Daoy (cell line): ENCODE measurements at places on chromosomes 2 and 18. TPM values are rescaled to one million over a fixed set of nuclear protein-coding genes. Genes with fewer than 3 reads are reported as not detected.

The CIB4 gene
- not detected in 2 replicates for total RNA-seq

The LYG2 gene
- total RNA-seq = not detected in 2 replicates

The CCDC178 gene
- not detected in 2 replicates for total RNA-seq

The DPP10 gene
- not detected in 2 replicates for total RNA-seq

The GALNT14 gene
- total RNA-seq = 22.3 and 32.3 TPM in 2 replicates

The RMDN2 gene
- 7.4 and 11.4 TPM in 2 replicates for total RNA-seq

The CYP27C1 gene
- 0.34 and 0.83 TPM in 2 replicates for total RNA-seq

The CPO gene
- total RNA-seq = not detected in 2 replicates

The AFF3 gene
- 5.7 and 8.9 TPM in 2 replicates for total RNA-seq

The IL36G gene
- 0.80 TPM in 1 of 2 replicates, not detected in the other for total RNA-seq

The PLEKHH2 gene
- 0.51 and 1.2 TPM in 2 replicates for total RNA-seq

The PCARE gene
- not detected in 2 replicates for total RNA-seq

The CFAP65 gene
- 0.11 TPM in 1 of 2 replicates, not detected in the other for total RNA-seq

The ZFAND2B gene
- total RNA-seq = 31.2 and 32.3 TPM in 2 replicates

The CYP27A1 gene
- total RNA-seq = 0.77 and 0.80 TPM in 2 replicates

The HOXD12 gene
- total RNA-seq = 0.46 TPM in 1 of 2 replicates, not detected in the other

The GKN1 gene
- not detected in 2 replicates for total RNA-seq

The DSC3 gene
- total RNA-seq = not detected in 2 replicates

The NCKAP5 gene
- total RNA-seq = 8.4 and 8.8 TPM in 2 replicates

The RDH14 gene
- 28.9 and 38.0 TPM in 2 replicates for total RNA-seq

The TMEM247 gene
- not detected in 2 replicates for total RNA-seq

The CD207 gene
- not detected in 2 replicates for total RNA-seq

The MAL gene
- 0.29 and 5.7 TPM in 2 replicates for total RNA-seq

The STK11IP gene
- total RNA-seq = 14.0 and 16.9 TPM in 2 replicates

The SCYGR6 gene
- total RNA-seq = not detected in 2 replicates

The RASGRP3 gene
- 3.2 and 6.7 TPM in 2 replicates for total RNA-seq

The FBXO15 gene
- 0.63 and 0.91 TPM in 2 replicates for total RNA-seq

The TOGARAM2 gene
- total RNA-seq = 0.29 TPM in 1 of 2 replicates, not detected in the other

The NT5DC4 gene
- total RNA-seq = not detected in 2 replicates

The TBC1D8 gene
- 4.4 and 5.1 TPM in 2 replicates for total RNA-seq

The NTSR2 gene
- not detected in 2 replicates for total RNA-seq

The ALMS1 gene
- total RNA-seq = 37.4 and 79.2 TPM in 2 replicates

The LAMA3 gene
- 1.4 and 5.9 TPM in 2 replicates for total RNA-seq

The CDH19 gene
- not detected in 2 replicates for total RNA-seq

The SIGLEC15 gene
- total RNA-seq = 12.1 and 17.9 TPM in 2 replicates

The DNAJC5G gene
- total RNA-seq = not detected in 2 replicates

The ANKRD62 gene
- not detected in 2 replicates for total RNA-seq

The SLC9A2 gene
- total RNA-seq = 0.92 and 1.5 TPM in 2 replicates

The CBLN2 gene
- total RNA-seq = 0.29 TPM in 1 of 2 replicates, not detected in the other

The SERPINB11 gene
- total RNA-seq = not detected in 2 replicates

The DYSF gene
- 0.23 and 5.9 TPM in 2 replicates for total RNA-seq

The GPR75 gene
- total RNA-seq = 1.0 and 2.8 TPM in 2 replicates

The TWIST2 gene
- 20.4 and 34.3 TPM in 2 replicates for total RNA-seq

The SLC30A3 gene
- 0.11 TPM in 1 of 2 replicates, not detected in the other for total RNA-seq

The IL36B gene
- not detected in 2 replicates for total RNA-seq

The NETO1 gene
- 4.1 and 4.9 TPM in 2 replicates for total RNA-seq
